ENCODE measurements at places on chromosomes 6 and 20. TPM values are rescaled to one million over a fixed set of nuclear protein-coding genes. Genes with fewer than 3 reads are reported as not detected.

LY6G6C gene
- not detected for polyA plus RNA-seq

SAMD3 gene
- 0.40 TPM for polyA plus RNA-seq

STMND1 gene
- polyA plus RNA-seq = 0.05 TPM

DNA sequence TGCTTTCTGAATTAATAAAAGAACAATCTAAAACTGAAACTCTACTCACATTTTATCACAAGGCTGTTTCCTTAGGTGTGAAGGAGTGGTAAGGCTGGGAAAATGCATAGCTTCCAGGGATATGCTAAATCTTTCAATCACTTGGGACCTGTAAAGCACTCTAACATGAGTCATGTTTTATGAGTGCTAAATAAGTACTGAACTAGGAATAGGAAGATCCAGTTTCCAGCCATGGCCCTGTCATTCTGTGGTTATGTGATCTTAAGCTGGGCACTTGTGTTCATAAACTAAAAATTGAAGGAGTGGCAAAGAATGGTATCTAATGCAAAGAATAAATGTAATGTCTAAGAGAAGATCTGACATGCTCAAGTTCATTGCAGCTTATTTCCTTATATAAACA lies 6.1 kb upstream of the TMEM200A start:
- DNase-seq = no peak

DNA sequence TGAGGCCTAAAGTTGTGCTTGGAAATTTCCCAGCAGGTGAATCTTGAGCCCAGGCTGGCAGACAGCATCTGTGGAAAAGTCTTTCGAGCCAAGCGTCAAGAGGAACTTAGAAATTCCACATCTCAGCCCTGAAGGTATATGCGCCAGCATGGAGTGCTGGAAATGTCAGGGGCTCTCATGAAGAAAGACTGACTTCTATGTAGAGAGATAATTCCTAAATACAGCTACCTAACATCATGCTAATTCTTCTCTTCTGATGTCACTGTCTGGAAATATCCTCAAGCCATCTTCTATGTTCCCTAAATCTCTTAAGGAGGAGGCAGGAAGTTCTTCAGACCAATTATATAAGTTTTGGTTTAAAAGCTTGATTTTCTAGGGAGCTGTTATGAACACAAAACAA lies 492.4 kb upstream of the MARCKS start:
- DNase-seq = no peak

DNA sequence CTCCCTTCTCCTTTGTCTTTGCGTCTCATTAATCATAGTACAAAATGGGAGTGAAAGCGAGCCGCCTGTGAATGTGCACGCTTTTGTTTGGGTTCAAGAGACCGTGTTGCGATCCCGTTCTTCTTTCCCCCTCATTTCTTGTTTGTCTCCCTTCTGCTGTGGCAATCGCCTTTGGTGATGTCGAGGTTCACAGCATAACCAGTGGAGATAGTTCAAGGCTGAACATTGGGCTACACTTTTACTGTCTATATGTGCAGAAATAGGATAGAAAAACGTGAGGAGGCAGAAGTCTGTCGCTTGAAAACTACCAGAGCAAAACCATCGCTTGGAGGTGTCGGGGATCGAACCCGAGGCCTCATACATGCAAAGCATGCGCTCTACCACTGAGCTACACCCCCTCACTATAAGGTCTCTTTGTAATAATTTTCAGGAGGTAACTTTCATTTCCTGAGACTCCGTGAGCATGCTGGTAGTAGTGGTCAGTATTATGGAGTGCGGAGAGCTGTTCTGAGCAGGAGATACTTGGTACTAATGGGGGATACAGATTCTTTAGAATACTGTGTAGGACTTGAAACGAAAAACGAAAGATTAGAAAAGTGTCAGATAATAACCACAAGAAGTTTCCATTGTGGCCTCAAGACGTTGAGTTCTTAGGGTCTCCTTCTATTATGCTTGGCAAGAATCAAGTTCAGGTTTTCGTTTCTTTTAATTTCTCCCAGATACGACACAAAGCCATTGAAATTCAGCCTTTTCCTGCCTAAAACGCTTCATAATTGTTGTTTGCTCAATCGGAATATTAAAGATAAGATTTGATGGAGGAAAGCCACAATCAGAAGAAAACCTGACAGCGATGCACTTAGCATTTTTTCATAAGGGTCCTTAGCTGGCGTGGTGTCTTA lies 106.6 kb downstream of the TRIM27 start:
- no peak for DNase-seq

Measured in BJ (cell line).